ENCODE measurements at places on chromosomes 4 and X.

- DNase-seq, result no peak
These were observed 390.0 kb upstream of the GALNT7 start for GRCh38 chr4:172778583-172778982.

GRCh38 chr4:122836941-122837340 lies 10.3 kb downstream of the FGF2 start:
- DNase-seq, result no peak

- DNase-seq, result peak; percentile 57
These were observed 83.7 kb downstream of the NAT8L start for GRCh38 chr4:2142630-2143427.

DNA sequence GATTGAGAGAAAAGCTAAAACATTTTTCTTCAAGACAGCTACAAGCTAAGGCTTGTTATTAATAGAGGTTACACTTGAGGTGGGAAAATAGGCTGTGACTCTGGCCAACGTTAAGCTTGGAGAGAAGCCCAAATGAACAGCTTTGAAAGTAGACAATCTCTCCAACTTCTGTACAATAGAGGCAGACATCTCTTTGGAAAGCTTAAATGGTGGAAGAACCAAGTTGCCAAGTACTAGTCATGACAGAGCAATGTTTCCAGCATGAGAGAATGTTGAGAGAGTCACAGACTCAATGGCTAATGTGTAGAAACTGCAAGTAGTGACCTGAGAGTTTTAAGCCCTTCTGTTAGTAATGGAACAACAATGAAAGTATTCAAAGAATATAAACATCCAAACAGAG lies 298.1 kb downstream of the INPP4B start:
- peak; percentile 12 for DNase-seq

- no peak for DNase-seq
These were observed 177.5 kb downstream of the DCLK2 start for GRCh38 chr4:150255610-150256224.

DNA sequence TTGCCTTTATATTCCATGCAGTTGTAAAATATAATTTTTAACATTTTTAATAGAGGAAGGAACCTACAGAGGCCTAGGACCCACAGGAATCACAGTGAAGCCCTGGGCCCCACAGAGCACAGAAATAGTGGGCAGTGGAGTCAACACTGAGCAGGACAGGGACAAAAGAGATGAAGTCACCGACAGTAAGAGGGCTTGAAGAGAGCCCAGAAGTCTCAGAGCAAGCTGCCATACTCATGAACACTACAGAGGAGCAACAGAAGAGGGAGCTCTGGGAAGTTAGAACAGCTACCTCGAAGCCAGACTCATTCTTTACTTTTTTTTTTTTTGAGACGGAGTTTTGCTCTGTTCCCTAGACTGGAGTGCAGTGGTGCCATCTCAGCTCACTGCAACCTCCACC lies 149.3 kb upstream of the TENM3 start:
- no peak for DNase-seq

DNA sequence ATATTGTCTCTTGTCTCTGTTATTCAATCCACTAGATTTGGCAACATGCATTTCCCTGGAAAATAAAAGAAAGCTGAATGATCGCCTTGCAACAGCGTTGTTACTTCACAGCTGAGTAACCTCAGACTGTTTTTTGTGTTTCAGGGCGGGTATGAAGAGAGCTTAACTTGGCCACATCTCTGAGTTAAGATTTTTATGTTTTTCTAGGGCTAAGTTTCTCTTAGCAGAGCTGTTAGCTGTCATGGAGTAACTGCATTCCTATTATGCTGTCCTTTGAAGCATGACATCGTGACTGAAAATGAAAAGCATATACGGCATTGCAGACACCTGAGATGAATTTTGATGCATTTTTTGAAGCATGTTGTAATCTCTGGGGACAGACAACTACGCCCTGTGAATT lies 1798.9 kb downstream of the PCDH7 start:
- no peak for DNase-seq

GRCh38 chr4:48692897-48693296 lies 87.2 kb downstream of the FRYL start:
- DNase-seq, result no peak

DNA sequence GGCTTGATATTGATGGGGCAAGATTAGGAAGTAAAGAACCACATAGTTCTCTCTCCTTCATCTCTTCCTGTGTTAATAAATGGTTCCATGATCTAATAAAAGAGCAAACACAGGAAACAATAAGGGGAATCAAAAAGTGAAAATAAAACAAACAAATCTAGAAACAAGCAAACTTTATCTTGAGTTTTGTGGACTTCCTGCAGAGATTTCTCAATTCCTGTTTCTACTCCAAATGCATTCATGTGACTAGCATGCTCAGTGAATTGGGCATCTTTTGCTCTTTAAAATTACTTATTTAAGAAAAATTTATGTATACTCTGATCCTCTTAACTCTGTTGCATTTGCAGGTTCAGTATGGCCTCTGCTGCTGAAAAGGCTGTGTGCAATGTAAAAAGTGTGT lies 682.0 kb downstream of the KCTD8 start:
- DNase-seq, result no peak

DNA sequence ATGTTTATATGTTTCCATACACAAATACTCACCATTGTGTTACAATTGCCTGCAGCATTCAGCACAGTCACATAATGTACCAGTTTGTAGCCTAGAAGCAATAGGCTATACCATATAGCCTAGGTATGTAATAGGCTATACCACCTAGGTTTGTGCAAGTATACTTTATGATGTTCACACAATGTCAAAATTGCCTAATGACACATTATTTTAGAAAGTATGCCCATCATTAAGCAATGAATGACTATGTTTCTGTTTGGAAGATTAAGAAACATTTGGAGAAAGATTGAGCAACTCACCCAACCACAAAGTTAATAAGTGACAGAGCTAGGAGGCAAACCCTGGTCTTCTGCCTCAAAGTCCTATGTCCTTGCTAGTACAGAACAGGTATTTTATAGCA lies 96.8 kb upstream of the GRIA3 start:
- no peak for DNase-seq

DNA sequence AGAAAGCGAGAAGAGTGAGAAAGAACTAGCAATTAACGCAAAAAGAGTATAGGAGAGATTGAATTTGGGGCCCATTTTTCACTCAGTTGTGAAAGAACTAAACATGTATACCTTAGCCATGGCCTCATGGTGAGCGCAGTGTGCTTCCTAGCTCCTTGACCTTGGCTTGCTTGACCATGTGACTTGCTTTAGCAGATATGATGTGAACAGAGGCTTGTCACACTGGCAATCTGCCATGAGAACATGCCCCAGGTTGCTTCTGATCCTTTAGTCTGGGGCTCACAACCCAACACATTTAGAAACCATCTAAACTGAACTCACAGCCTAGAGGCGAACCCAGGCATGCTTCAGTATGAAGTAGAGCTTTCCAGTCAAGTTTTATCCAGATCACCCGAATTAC lies 260.1 kb upstream of the FTHL17 start:
- DNase-seq, result no peak

DNA sequence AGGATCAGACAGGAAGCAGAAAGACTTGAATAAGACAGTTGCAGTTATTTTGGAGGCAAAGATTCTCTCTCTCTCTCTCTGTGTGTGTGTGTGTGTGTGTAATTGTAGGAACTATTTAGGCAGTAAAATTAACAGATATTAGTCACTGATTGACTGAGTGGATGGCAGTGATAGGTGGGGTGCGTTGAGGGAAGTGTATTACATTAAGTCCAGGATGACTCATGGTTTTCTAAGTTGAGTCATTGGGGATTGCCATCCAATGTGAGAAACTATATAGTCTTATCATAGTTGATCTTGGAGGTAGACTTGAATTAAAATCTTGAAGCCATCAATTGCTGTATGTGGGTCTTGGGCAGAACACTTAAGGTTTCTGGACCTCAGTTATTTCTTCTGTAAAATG lies 75.4 kb downstream of the AR start:
- no peak for DNase-seq

- no peak for DNase-seq
These were observed 106.2 kb downstream of the FAM9B start for GRCh38 chrX:8927701-8928100.

DNA sequence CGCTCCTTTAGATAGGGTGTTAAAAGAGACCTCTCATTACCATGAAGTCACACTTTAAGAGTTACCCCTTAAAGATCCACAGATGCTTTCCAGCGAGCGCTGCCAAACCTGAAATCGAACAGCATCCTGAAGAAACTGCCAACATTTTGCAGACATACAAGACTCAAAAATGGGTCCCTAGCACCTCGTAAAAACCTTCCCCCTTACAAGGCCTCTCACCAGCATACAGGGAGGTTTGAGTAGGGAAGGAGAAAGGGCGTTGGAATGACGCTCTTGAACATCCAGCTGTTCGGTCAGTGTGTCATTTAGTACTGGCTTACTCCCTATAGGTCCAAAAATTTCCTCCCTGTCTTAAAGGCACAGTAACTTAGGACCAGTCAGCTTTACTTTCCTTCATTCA lies 45.3 kb upstream of the PGRMC1 start:
- no peak for DNase-seq

DNA sequence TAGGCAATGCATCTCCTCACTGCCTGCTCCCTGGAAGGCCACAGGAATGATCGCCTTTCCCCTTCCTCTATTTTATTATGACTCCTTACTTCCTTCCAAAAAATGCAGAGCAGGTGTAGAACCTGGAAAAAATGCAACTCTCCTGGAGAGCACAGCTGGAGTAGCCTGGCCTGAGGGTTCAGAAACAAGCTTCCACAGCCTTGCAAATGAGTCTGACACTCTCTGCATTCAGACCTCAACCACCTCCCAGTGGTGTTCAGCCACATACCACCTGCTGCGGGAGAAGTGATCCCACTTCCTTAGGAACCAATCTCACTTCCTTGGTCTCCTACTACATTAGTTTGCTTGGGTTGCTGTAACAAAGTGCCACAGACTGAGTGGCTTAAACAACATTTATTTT lies 368.1 kb upstream of the NOCT start:
- DNase-seq, result no peak

All from pons (tissue), 1 donor.